Occipital lobe (tissue), 3 donors: ENCODE measurements at places on chromosomes 11 and 22.

DNA sequence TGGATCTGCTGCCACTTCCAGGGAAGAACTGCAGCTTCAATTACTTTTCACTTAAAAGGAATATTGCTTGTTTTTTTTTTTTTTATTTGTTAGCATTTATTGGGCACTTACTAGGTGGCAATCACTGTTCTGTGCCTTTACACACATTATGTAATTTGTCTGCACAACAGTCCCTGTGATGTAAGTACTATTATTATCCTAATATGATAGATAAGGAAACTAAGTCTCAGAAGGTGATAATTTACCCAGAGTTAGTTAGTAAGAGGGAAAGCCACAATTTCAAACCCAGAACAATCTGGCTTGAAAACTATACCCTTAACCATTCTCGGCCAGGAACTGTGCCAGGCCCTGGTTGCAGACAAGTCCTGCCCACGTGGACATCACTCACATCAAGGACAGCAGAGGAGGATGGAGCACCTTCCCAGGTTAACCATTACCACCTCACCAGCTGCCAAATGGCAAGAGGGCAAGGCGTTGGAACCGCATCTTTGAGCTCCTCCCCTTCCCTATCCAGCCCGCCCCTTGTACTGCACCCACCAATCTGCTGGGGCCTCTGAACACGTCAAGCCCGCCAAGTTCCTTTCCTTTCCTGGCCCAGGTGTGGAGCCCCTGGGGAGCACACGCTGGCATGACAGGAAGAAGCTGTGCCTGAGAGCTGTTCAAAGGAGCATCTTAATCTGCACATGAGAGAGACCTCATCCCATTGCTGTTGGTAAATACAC is 78.4 kb downstream of the NAV2 start:
- DNase-seq, result no peak

DNA sequence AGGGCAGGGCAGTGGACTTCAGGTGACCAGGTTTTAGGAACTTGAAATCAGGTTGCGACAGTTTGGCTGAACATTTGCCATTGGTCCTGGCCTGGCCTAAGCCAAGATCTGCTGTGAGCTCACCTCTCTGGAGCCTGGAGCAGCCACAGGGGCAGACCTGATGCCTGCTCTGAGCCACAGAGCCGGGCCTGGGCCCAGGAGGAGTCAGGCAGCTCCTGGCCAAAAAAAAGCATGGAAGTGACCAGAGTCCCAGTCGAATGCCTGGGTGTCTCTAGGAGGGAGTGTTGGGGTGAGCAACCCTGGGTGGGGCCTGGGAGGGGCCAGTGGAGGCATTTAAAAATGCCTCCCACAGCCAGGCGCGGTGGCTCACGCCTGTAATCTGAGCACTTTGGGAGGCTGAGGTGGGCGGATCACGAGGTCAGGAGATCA is 6.0 kb upstream of the OMP start:
- DNase-seq, result no peak

DNA sequence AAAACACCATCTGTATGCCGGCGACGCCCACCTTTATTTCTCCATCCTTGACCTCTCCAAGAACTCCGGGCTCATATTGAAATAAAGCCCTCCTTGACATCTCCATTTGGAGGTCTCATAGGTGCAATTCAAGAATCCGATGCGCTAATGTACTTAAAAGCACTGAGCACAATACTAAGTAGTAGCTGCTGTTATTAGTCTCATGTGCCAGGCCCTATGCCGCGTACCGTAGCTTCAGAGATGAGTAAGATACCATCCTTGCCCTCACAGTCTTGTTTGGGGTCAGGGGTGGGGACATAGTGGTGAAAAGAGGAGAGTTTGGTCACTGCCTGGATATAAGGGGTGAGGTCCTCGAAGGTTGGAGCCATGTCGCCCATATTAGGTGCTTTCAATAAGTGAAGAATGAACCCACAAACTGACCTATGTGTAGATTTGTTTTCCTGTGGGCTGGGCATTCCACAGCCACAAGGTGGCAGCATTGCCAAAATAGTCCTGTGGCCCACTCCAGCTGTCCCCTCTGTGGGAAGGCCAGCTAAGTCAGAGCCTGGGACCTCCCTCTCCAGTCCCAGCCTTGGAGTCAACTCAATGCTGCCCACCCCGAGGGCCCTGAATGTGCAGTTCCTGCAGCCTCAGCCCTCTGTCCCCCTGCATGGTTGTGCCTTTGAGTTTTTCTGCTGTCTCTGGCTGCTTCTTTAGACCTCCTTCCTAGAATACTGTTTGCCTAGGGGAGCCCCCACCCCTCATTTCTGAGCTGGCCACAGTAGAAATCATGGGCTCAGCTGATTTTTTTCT is 6.5 kb downstream of the DCPS start:
- peak; percentile 56 for DNase-seq

DNA sequence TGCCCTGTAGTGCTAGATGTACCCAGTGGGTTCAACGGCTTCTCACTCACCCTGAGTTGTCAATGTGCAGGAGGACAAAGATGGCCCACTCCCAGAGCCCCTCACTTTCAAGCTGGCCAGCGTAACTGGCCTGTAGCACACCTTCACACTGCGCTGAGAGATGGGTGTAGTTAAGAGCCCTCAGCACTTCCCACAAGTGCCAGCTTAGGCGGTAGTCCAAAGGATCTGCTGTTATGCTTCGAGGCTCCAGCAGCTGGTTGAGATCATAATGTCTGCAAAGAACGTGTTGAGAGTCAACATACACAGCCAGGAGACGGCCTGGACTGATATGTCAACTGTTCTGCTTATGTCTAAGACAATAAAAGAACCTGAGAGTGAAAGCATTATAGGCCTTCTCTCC is 14.7 kb upstream of the CHRNA10 start:
- no peak for DNase-seq

- DNase-seq, result peak; percentile 35
Observed at GRCh38 chr11:19756675-19757475, 44.2 kb downstream of the NAV2 start.

GRCh38 chr11:3091846-3092602 is 34.8 kb upstream of the CARS1 start:
- peak; percentile 43 for DNase-seq

DNA sequence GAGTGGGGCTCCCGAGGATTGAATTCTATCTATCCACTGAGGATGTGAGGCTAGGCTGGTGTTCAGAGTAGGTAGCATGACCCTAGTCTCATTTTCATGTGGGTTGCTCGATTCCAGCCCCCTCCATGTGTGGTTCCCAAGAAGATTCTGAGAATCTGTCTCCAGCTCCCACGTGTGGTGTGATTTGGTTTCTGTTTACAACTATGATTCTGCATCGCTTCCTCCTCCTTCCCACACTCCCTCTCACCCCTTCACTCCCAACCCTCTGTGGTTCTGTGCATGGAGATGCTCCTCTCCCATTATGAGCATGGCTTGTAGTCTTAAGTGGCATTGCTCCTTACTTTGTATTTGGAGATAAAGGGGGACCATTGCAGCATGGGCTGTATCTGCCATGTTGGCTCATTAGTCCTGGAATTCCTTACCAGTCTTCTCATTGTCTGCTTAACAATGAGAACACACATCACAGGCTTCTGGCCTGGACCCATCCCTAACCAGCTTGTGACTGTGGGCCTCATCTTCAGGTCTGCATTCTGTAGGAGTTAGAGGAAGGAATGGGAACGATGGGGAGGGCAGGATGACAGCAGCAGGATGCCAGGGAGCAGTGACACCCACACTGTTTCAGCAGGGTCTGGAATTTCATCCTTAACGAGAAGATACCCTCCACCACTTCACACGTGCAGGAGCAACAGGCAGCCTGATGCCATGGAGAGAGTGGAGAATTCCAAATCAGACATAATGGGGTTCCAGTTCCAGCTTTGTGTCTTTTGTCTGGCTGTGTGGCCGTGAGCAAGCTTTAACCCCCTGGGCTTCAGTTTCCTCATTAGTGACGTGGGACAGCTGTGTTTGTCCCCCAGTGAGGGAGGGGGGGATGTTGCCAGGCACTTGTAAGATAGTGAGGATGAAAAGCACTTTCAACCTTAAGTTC is 86.0 kb downstream of the CCDC81 start:
- DNase-seq, result no peak

- no peak for DNase-seq
Observed at GRCh38 chr11:20161230-20161918, 1.1 kb upstream of the DBX1 start.

GRCh38 chr22:50526834-50527801 is 1.7 kb upstream of the SCO2 start:
- DNase-seq, result no peak

DNA sequence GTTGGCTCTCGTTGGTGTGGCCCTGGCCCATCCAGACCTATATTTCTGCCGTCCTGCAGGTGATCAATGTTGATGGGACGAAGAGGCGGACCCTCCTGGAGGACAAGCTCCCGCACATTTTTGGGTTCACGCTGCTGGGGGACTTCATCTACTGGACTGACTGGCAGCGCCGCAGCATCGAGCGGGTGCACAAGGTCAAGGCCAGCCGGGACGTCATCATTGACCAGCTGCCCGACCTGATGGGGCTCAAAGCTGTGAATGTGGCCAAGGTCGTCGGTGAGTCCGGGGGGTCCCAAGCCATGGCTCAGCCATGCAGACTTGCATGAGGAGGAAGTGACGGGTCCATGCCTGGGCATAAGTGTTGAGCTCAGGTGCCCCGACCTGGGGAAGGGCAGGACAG is 57.1 kb upstream of the PPP6R3 start:
- DNase-seq, result no peak

DNA sequence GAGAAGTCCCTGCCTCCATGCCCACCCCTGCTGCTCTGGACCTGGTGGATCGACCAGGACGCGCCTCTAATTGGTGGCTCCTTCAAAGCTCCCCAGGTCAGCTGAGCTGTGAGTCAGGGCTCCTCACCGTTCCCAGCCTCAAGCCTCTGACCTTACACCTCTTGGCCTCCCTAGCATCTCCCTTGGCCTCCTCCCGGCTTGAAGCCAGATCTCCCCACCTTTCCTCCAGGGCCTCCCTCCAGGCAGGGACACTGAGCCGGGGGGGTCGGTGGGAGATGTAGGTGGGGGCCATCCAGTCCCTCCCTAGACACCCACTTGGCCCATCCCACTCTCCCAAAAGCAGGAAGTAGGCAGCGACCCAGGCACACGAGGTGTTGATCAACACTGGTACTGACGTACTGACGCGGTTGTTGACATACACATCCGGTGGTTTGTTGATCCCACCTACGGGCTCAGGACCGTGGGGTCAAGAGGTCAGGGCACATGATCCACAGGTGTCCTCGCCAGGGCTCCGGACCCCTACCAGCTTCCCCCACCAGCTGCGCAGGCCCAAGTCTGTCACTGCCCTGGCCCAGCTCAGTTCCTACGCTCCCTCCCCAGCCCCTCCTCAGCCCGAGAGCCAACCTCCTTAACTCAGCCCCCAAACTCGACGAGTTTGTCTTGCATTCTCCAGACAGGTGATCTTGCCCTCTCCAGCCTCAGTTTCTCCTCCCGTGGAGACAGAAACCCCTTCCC is 802 bp downstream of the ATG2A start:
- no peak for DNase-seq

GRCh38 chr11:30412509-30412908 is 89.6 kb downstream of the ARL14EP start:
- DNase-seq, result no peak

- no peak for DNase-seq
Observed at GRCh38 chr11:65719871-65720210, 757 bp downstream of the RNASEH2C start.

DNA sequence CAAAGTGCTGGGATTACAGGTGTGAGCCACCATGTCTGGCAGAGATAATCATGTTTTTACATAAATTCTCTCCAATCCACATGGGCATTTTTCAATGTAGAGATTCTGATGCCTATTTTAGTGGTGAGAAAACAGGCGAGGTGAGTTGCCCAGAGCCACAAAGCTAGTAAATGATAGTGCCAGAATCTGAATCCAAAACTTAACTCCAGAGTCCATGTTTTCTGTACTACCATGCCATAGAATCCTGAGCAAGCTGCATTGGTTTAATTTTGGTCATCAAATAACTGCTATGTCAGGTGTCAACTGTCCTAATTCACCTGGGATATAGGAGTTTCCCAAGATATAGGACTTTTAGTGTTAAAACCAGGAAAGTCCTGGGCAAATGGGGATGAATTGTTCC is 13.6 kb downstream of the NEFH start:
- no peak for DNase-seq

DNA sequence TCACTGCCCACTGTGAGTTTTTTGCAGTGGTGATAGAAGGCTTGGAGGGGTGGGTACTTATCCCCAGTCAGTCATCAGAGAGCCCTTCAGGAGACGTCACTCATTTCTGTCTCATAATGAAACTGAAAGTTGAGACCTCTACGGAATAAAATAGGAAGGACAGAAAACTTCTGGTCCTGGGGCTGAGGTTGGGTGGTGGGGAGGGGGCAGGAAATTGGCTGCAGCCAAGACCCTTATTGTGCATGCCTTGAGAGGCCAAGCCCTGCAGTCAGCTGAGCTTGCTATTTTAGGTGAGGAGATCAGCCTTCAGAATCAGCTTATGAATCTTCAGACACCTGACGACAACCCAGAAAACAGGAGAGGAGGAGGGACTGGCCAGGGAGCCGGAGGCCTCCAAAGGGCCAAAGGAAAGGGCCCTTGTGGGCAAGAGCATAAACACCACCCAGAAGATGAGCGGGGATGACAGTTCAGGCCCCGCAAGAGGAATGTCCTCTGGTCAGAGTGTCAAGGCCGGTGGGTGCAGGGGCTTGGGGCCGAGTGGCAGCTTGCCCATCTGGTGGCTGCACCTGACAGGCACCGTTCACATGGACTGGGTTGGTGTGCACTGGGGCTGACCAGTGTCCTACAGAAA is 17.9 kb upstream of the ADA2 start:
- no peak for DNase-seq

- DNase-seq, result no peak
Observed at GRCh38 chr11:95035316-95035715, 10.3 kb downstream of the KDM4E start.

DNA sequence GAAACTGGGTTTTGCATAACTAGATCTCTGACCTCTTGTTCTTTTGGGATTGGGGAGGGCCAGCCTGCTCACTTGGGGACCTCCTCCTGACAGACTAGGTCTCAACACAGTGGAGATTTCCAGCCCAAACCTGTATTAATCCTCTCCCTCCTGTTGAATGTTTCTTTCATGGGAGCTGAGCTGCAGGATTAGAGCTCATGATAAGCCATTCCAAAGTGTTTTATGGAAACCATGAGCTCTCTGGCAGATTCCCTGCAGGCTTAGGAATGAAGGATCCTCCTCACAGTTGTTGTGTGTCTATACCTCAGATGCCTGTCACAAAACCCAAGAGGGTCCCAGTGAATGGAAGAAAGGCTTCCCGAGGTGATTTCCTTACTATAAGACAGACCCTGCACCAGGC is 248.4 kb upstream of the B3GAT1 start:
- DNase-seq, result no peak

GRCh38 chr11:20369826-20370225 is 6.3 kb downstream of the HTATIP2 start:
- no peak for DNase-seq

GRCh38 chr22:35478633-35479107 is 62.0 kb upstream of the RASD2 start:
- no peak for DNase-seq

GRCh38 chr11:117328375-117329010 is 839 bp downstream of the CEP164 start:
- no peak for DNase-seq

DNA sequence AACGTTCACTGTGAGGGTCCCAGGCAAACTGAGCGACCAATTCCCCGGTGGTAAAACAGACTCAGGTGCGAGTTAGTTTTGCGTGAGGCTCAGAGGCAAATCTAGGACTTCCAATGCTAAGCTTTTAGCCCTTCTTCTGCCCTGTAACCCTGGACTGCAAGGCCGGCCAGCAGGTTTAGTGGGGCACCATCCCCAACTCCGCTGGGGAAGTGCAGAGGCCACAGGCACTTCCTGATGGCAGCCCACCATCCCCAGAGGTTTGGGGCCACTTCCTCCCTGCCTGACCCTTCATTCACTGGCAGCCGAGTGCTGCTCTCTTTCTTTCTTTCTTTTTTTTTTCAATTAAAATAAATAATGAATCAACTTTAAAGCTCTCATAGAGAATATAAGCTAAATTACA is 124.6 kb upstream of the B3GAT1 start:
- no peak for DNase-seq
